Activated naive CD4-positive, alpha-beta T cell (primary cell): ENCODE measurements at places on chromosomes 16 and 17.

GRCh38 chr16:11429123-11429522 is 83.9 kb downstream of the RMI2 start:
- DNase-seq, result no peak

DNA sequence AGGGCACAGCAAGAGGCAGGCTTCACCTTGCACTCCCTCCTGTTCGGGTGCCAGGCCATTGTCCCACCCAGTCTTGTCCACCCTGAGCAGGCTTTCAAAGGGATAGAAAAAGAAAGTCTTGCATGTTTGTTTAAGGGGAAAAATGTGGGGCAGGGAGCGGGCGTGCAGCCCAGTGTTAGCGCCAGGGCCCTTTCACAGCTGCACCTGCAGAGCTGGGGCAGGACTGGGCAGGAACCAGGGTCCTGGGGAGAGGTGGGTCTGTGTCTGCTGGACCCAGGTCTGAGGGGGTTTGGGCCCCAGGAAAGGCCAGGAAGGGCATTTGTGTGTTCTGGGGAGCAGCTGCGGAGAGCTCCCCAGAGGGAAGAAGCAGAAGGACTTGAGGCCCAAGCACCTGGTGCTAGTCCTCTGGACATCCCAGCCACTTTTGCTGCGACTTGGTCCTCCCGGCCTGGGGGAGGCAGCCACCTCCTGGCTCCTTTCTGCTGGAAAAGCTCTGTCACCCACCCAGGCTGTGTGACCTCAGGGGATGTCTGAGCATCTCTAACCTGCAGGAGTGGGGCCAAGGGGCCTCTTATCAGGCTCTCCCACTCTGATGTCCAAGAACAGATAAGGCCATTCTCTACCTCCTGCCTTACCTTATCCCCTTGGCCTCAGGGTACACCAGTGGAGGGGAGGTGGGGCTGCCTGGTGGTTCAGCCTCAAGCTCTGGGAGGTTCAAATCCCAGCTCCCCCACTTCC is 44.7 kb downstream of the PSME3IP1 start:
- DNase-seq, result no peak

- DNase-seq, result no peak
These were observed 8.1 kb upstream of the HS3ST6 start for GRCh38 chr16:1926271-1926670.

DNA sequence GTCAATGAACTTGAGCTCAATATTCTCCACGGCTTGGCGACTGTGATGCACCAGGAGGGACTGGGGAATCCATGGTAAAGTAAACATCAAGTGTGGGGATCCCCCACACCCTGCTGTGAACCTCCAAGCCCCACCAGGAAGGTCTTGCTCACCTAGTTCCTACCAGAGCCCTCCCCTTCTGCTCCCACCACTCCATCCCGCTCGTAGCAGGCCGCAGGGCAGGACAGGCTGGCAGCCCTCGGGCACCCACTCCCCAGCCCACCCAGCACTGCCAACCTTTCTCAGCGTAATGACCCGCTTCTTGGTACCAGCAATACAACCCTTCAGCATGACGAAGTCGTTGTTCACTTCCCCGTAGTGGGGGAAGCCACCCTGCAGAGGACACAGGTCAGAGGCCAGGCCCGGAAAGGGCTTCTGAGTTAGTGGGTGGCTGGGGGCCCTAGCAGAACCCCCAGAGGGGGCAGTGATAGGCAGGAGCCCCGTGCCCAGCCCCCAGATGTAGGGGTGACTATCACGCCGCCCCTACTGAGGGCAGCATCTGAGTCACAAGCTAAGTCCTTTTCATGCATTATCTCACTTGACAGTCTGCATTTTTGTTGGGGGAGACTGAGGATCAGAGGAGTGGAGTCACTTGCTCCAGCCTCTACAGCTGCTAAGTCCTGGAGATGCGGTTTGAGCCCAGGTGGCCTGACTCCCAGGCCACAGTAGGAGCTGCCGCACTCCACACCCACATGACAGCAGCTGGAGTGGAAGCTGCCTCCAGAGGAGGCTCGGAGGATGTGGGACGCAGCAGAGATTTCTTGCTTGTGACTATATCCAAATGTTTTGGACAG is 2.8 kb upstream of the MSRB1 start:
- no peak for DNase-seq

DNA sequence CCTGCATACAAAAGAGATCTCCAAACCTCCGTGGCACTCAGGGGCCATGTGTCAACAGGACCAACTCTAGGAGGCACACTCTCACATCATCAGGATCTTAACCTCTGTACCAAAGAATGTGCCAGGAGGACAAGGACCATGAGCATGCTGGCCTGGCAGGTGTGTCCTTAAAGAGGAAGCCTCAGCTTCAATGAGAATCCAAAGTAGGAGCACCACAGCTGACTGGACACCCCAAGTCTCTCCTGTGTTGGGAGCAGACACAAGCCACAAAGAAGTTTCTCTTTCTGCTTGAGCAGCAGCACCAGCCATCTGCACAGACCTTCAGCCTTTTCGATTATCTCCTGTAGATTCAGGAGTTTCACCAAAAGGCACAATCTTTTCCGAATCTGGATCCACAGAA is 1734.5 kb downstream of the TP53TG3F start:
- no peak for DNase-seq

DNA sequence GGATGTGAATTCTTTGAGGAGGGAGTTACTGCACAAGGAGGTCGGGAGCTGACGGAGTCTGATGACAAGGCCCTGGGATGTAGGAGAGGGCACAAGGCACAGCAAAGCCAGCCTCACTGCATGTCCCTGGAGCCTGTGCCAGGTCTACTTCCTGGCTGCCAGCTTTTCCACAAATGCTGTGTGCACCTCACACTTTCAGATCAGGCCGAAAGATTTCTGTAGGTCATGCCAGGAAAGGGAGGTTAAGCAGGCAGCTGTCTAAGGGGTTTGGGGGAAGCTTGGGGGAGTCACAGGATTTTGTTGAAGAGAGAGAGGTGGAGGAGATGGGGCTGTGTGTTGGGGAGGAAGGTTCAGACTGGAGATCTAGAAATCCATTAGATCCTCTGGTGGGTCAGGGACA is 792.5 kb downstream of the KCNJ18 start:
- DNase-seq, result no peak

- DNase-seq, result no peak
These were observed 35.6 kb upstream of the MNT start for GRCh38 chr17:2436316-2436905.

DNA sequence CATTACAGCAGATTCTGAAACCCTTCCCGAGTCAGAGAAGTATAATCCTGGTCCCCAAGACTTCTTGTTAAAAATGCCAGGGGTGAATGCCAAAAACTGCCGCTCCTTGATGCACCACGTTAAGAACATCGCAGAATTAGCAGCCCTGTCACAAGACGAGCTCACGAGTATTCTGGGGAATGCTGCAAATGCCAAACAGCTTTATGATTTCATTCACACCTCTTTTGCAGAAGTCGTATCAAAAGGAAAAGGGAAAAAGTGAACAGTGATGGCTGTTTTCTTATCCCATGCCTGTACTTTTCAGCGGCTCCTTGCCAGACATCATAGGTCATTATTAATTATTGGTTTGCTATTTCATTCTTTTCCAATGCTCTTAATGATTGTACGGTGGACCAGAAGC is 28.1 kb downstream of the ERCC4 start:
- DNase-seq, result no peak

DNA sequence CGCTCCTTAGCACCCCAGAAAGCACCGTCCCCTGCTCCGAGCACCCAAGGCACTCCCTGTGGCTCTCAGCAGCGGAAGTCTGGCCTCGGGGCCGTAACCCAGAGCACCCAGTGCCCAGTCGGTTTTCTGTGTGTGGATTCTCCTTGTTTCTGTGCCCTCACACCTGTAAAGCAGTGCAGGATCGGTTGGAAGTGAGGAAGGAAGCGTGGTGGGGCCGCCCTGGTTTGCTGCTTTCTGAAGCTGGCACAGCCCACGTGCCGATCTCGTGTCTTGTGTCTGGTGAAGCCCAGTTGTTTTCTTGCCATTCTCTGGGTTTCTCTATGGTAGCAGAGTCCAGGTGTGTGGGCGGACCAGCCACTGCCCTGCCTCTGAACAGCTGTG is 3.7 kb downstream of the ACSF3 start:
- DNase-seq, result no peak

DNA sequence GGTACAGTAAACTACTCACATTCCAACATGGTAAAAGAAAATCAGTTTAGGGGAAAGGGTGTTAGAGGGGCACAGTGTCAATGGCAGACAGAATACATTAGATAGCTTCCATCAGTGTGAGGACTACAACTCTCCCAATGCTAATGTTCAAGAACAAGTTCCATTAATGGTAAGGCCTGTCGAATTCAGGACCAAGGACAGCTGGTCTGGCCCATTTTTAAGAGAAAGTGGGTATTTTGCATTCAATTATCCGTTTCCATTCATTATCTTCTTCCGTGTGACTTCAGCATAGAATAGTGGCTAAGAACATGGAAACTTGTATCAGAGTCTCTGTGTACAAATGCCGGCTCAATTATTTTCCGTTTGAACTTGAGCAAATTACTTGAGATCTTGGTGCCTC is 98.4 kb downstream of the XYLT1 start:
- DNase-seq, result no peak

DNA sequence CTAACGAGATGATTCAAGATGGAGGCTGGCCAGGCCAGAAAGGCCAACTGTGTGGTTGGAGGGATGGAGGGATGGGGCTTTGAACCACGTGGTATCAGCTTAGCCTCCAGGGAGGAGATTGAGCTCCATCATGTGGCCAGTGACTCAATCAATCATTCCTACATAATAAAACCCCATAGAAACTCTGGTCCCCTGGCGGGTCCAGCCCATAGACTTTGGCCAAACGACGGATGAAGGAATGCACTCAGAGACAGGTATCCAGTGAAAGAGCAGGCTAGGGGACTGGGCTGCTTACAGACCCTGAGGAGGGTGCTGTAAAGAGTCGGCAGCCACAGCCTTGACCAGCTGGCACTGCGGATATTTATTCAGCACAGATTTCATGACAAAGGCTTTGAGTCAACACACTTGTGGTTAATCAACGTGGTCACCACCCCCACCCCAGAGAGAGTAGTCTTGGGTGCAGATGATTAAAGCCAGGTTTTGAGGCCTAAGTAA is 308.7 kb upstream of the TNRC6C start:
- no peak for DNase-seq

- no peak for DNase-seq
These were observed 1.6 kb downstream of the HSF4 start for GRCh38 chr16:67166110-67166547.

DNA sequence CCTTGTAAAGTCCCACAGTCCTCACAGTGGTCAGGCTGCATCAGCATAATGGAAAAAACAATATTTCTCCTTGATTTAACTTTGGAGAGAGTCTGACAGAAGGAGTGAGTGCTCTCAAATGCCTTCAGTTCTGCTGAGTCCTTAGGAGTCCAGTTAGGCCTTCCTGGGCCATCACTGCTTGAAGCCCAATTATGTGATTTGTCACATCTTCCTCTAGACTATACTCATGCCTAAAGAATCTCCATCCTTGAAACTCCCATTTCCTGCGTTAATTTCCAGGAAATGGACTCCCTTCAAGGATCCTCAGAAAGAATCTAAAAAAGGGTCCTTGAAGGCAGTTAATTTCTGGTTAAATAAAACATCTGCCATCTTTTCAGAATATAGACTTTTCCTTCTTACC is 52.8 kb downstream of the SLFN5 start:
- DNase-seq, result no peak

- no peak for DNase-seq
These were observed 8.0 kb downstream of the TSR3 start for GRCh38 chr16:1343428-1344242.

GRCh38 chr17:28818819-28819221 is 23.8 kb downstream of the FAM222B start:
- no peak for DNase-seq

DNA sequence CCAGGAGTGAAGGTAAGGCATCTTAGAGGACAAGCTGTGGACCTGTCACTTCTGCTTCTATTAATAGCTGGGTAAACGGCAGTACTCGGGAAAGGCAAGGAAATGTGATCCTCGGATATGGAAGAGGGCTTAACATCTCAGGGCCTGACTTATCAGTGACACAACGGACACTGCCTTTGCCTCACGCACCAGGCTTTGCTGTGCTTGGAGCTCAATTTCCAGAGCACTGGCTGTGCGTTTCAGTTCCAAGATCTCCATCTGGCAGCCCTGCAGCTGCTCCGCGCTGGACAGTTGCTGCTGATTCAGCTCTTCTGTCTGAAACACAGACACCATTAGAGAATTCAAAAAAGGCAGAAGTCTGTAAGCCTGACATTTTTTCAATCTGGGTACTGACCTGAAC is 3.5 kb downstream of the KRT40 start:
- no peak for DNase-seq

DNA sequence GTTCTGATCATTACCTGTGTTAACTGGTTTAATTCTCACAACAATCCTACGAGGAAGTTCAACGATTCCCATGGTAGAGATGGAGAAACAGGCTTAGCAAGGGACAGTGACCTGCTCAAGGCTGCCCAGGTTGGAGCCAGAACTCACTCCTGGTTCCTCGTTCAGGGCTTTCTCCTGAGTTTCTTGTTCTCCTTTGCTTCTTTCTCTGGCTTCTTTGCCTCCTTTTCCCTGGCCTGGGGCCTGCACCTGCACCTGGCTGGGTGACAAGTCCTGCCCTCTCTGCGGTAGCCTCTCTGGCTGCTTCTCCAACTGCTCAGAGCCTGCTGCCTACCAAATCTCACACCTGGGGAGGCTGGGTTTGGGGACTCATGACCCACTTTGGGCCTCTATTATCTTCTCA is 2.8 kb downstream of the CCL22 start:
- DNase-seq, result no peak

DNA sequence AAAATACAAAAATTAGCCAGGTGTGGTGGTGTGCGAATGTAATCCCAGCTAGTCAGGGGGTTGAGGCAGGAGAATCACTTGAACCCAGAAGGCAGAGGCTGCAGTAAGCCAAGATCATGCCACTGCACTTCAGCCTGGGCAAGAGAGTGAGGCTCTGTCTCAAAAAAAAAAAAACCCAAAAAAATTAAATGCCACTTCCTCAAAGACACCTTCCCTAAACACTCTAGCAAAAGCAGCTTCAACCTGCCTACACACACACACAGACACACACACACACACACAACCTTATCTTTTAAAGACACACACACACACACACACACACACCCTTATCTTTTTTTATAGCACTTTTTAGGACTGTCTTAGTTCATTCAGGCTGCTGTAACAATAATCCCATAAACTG is 201.7 kb upstream of the PSMD7 start:
- DNase-seq, result no peak

GRCh38 chr17:12492450-12492849 is 173.2 kb upstream of the MYOCD start:
- DNase-seq, result no peak

GRCh38 chr16:64417711-64418227 is 704.1 kb downstream of the CDH11 start:
- no peak for DNase-seq

GRCh38 chr16:67886387-67886786 is 1.7 kb downstream of the NRN1L start:
- DNase-seq, result no peak

GRCh38 chr16:11399261-11399831 is 54.1 kb downstream of the RMI2 start:
- DNase-seq, result no peak

GRCh38 chr16:77853161-77853560 is 64.8 kb downstream of the VAT1L start:
- no peak for DNase-seq
